ENCODE measurements at places on chromosomes 12 and 14.

DNA sequence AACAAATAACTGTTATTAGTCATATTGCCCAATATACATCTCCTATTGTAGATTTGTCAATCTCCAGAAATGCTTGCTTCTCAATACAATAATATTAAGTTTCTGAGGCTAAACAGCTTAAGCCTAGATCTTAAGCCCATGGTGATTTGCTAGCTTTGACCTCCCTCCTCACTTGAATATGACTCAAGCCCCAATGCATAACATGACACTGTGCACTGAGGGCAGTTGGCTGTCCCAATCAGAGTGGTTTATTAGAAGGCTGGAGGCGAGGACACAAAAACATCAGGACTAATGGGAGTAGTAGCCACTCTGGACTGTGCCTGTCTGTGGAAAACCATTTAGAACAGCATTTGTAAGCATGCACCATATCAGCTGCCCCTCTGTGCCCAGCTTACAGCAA lies 81.1 kb upstream of the GTF2A1 start:
- no peak for DNase-seq

GRCh38 chr12:131586761-131587160 lies 124.1 kb upstream of the SFSWAP start:
- no peak for DNase-seq

GRCh38 chr14:80658733-80659132 lies 282.8 kb downstream of the CEP128 start:
- DNase-seq: no peak

GRCh38 chr12:6268484-6269157 lies 41.9 kb upstream of the PLEKHG6 start:
- no peak for DNase-seq

DNA sequence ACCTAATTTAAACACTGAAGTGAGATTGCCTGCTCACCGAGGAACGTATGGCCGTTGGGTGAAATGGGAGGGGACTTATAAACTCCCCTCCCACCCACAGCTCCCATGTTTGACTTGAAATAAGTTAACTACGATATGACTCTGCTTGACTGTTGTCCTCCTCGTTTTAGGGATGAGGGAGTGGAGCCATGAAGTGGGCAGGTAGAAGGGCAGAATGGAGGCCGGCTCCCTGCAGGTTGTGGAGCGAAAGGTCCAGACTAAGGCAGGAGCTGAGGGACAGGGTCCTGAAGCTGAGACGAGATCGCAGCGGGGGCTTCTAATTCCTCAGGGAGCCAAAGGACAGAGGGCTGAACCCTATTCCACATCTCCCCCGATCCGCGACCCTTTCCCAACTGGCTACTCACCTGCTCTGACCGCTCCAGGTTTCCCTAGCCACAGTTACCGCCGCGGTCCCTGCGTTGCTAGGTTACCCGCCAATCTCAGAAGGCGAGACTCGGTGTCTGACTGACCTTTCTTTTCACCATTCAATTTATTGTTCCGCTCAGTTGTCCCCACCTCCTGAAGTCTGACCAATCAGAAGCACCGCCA lies 577 bp upstream of the TPCN1 start:
- DNase-seq: no peak

GRCh38 chr12:103073630-103074029 lies 116.2 kb downstream of the ASCL1 start:
- no peak for DNase-seq

DNA sequence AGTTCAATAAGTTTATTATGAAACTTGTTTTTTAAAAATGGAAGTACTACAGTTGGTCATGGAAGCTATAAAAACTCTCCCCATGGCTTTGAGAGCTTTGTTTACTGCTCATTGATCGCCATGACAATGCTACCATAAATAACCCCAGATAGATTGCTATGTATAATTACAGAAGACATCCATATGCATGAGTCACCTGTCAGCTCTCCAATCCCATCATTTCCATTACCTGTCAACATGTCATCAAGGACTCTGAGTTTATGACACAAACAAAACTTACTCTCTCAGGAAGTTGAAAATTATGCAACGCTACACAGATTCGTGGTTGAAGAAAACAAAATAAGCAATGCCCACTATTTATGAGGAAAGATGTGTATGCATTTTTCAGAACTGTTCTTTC lies 144.4 kb downstream of the SEC23A start:
- DNase-seq: no peak

DNA sequence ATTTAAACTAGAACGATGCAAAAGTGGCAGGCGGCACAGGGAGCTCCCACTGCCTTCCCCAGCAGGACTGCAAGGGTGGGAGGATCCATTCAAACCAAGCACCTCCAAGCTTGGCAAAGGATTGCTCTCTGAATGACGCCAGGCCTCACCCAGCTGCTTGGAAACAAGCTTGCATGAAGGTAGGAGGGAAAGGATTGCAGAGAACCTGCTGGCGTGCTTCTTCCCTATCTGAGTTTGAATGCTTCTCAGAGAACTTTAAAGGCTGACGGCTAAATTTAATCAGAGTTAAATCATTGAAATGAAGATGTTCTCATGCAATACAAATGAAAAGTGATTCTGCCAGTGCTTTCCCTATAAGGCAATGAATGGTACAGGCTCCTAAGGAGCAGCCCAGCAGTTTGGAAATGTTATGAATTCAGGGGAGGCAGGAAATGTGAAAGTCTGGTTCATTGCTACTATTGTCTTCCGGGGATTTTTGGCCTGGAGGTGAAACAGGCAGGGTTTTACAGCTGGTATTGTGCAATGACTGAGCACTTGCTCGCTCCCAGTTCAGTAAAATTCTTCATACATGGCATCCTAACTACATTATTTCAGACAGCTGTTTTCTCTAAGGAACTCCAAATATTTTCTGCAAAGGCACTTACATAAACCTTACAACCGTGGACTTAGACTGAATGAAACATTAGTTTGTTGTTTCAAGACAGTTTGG lies 31.9 kb upstream of the DUSP6 start:
- no peak for DNase-seq

- DNase-seq: no peak
These were observed 218.7 kb upstream of the TBX3 start for GRCh38 chr12:114902665-114903064.

- no peak for DNase-seq
These were observed 140.8 kb upstream of the NOS1 start for GRCh38 chr12:117502233-117502632.

GRCh38 chr12:42985506-42985905 lies 396.0 kb upstream of the PRICKLE1 start:
- DNase-seq: no peak

GRCh38 chr12:120252071-120252906 lies 13.2 kb downstream of the PXN start:
- DNase-seq: peak; percentile 74

GRCh38 chr12:115708801-115709200 lies 568.7 kb downstream of the MED13L start:
- no peak for DNase-seq

DNA sequence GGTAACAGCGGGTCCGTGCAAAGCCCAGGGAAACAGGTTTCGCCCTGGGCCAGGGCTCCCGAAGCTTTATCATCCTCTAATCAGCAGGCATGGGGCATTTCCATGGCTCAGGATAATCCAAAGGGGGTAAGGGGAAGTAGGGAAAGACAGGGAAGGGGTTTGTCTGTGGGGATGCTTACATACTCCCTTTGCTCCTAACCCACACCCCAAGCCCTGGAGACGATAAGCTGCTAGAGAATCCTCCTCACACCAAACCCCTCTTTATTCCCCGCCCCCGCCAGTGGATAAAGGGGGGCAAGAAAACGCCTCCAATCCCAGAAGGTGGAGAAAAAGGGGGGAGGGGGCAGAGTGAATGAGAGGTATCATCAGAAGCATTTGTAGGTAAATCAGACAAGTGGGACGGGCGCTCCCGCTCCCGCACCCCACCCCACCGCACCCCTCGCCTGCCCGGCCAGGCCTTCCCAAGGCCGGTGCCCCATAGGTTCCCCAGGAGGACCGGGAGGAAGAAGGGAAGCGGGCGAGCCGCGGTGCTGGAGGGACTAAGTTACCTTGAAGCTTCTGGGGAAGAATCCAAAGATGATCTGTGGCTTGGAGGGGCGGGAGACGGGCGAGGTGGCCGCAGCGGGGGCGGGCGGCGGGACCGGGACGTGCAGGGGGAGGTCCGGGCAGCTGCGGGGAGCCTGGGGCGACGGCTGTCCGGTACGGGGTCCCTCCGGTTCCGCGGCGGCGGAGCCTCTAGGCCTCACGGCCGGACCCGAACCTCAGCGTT lies 762 bp downstream of the PPP2R5E start:
- DNase-seq: peak; percentile 7

DNA sequence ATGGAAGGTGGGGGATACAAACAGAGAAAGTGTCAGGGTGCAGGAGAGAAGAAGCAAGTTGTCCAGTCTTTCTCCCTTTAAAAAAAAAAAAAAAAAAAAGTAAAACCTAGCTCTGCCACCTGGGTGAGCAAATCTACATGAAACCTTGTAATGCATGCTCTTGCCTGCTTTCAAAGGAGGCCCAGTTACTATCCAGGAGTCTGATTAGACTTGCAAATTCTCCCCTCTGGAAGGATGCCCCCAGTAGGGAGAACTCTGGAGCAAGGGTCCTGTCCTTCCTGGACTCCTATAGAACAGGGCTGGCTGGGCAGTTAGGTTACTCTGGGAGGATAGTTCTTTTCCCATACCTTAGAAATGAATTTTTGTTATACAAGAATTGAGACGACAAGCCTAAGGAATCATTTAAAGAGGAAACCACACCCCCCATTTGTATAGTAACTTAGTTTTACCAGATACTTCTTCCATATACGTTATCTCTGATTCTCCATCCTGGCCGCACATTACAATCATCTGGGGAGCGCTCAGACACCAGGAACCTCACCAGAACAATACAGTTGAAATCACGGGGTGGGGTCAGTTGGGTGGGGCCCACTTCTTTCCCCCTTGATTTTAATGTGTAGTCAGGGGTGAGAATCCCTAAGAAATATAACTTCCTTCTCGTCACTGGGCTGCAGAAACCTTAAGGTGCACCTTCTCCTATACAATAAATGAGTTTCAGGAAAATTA lies 30.5 kb downstream of the RAB35 start:
- no peak for DNase-seq

GRCh38 chr12:51752234-51752889 lies 96.2 kb downstream of the FIGNL2 start:
- DNase-seq: no peak

- DNase-seq: no peak
These were observed 7.4 kb downstream of the LRP1-AS start for GRCh38 chr12:57139796-57140649.

DNA sequence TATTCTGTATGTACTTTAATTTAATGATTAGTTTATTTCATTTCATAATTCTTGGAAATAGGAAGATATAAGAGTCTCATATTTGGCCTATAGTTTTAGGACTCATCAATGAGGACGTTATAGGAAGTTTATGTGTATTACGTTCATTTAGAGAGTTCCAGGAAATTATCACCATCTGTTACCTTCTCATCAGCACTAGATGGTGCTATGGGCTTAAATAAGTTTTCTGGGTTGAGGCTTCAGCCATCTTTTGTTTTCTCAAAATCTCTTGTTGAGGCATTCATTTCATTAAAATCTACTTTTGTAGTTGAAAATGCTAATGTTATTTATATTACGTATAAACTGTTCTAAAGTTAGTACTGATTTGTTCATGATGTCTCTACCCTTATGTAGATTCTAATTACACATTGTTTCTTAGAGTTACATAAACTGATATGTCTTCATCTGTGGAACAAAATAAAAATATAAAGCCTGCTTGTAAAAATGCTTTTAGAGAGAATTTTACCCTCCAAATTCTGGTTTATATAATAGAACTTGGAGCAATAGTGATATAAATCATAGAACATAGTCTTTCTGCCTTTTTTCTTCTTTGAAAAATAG lies 89.2 kb downstream of the CFAP54 start:
- no peak for DNase-seq

GRCh38 chr12:82655751-82656150 lies 31.0 kb upstream of the TMTC2 start:
- no peak for DNase-seq

DNA sequence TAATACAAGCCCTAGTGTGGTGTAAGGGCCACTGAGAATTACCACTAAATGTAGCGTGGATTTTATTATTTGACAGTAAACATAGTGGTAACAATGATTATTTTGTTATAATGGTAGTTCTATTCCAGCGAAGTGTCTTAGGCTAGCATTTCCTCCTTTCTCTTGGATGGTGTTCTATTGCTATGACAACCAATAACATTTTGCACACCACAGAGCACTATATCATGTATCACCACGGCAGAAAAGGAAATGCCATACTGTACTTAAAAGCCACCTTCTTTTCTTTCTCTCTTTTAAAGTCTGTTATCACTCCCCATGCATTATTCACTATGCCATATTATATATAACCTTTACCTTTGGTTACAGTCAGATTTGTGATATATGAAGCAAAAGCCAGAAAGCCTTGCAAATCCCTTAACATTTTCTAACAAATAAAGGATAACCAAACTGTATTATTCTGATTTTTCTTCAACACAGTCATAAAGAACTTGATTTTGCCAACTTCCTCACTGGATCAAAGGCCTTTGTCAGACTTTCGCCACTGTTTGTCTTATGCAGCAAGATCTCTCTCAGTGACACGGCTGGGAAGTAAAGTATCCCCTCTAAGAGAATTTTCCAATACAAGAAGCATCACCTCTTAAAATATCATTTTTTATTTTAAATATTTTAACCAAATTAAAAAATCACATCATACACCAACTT lies 195.8 kb downstream of the FOXN3 start:
- no peak for DNase-seq

- peak; percentile 89 for DNase-seq
These were observed at the start of gene IL23A for GRCh38 chr12:56338308-56339157. TSS of gene IL23A (plus strand) at chr12:56338884. CDS start at chr12:56339045, 161 bp downstream.

- DNase-seq: no peak
These were observed 178.2 kb downstream of the AKAP6 start for GRCh38 chr14:32507029-32507984.

DNA sequence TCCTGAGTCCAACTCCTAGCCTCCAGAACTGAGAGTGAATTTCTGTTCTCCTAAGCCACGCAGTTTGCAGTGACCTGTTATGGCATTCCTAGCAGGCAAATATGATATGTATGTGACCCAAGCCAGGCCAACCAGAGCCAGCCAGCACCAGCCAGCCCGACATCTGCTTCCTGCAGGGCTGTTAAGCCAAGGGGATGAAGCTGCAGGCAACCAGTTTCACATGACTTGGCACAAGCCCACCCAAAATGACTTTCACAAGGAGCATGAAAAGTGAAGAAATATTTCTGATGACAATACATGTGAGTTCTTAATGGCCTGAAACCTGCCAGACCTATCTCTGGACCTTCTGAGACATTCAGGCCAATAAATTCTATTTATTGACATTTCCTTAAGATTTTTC lies 68.1 kb downstream of the ITPK1 start:
- no peak for DNase-seq

GRCh38 chr14:89748004-89748403 lies 206.5 kb downstream of the EFCAB11 start:
- DNase-seq: peak; percentile 43

GRCh38 chr14:65828396-65828795 lies 415.9 kb downstream of the FUT8 start:
- DNase-seq: no peak

GRCh38 chr12:124497039-124497438 lies 70.4 kb downstream of the NCOR2 start:
- no peak for DNase-seq

DNA sequence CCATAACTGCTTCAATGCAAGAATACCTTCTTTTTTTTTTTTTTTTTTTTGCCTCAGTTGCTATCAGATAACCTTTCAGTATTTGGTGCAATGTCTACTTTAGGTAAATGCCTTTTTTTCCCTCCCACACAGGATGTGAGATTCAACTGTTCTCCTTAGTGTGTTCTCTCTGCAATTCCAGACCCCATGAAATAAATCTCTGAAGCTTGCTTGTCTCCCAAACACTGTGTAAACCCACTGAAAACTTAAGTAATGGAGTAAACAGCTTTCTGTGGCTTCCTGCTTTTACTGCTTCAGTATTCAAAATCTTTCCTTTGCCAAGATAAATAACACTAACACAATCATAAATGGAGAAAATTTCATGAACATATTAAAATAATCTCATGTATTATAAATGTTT lies 55.8 kb upstream of the CLEC14A start:
- DNase-seq: no peak
